MG63 (cell line): ENCODE measurements at places on chromosomes 2 and 18.
A peak's percentile ranks its signal among the peaks of the same experiment; 100 is the strongest.

DNA sequence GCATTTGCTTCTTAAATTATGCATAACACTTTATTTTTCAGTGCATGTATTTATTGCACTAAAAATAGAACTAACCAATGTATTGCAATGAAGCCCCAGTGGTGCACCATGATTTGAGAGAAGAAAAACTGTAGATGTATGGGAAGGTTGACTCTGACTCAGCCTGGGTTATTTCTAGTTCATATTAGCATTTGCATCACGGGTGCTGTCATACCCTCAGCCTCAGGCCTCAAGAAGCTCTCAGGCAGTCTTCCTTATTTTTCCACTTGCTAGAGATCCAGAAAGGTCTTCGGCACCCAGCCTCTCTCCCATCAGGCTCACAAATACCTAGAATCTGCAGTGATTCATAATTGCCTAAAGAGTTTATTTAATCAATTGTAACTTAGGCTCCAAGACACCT is 148.0 kb downstream of the DNER start:
- DNase-seq: no peak

- no peak for DNase-seq
Observed at GRCh38 chr2:74812787-74813590, 20.9 kb upstream of the HK2 start.

- no peak for DNase-seq
Observed at GRCh38 chr2:84900971-84901370, 4.5 kb upstream of the TMSB10 start.

DNA sequence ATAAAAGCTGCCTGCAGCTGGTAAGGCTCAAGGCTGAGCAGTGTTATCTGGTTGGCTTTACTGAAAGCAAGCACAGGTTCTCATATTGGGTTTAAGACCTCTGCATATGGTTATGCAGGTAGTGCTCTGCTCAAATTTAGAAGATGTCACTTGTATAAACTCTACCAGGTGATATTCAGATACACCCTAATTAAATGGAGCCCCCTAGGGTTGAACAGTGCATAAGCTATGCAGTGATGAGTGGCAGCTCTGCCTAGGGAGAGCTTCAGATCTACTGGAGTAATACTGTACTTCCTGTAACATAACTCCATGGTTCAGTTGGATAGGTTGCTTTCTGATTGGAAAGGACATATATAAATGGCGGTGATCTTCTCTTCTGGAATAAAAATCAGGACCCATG is 222.7 kb downstream of the CYRIA start:
- no peak for DNase-seq

GRCh38 chr2:218964041-218964771 is 4.7 kb downstream of the CDK5R2 start:
- DNase-seq: peak; percentile 40

GRCh38 chr2:164644036-164644700 is 22.9 kb upstream of the GRB14 start:
- no peak for DNase-seq

- no peak for DNase-seq
Observed at GRCh38 chr2:27727257-27727656, 44.3 kb upstream of the MRPL33 start.

GRCh38 chr18:805008-805754 is 6.9 kb downstream of the YES1 start:
- DNase-seq: no peak

DNA sequence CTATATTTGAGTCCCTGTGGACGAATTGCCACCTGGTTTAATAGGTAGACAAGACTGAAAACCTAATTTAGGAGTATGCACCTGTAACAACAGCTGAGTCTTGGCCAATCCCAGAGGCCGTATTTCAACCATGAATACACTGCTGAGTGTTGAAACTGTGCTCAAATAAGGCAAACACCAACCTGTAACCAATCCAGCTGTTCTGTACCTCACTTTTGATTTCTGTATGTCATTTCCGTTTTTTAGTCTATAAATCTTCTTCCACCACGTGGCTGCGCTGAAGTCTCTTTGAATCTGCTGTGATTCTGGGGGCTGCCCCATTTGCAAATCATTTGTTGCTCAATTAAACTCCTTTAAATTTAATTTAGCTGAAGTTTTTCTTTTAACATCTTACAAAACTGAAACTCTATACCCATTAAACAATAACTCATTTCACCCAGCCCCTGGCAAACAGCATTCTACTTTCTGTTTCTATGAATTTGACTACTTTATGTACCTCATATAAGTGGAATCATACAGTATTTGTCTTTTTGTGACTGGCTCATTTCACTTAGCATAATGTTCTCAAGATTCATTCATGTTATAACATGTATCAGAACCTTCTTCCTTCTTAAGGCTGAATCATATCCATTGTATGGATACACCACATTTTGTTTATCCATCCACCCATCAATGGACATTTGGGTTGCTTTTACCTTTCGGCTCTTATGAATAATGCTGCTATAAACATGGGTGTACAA is 7.5 kb upstream of the YPEL5 start:
- DNase-seq: no peak

- DNase-seq: peak; percentile 5
Observed at GRCh38 chr2:116094196-116094595, 1651.8 kb downstream of the DPP10 start.

DNA sequence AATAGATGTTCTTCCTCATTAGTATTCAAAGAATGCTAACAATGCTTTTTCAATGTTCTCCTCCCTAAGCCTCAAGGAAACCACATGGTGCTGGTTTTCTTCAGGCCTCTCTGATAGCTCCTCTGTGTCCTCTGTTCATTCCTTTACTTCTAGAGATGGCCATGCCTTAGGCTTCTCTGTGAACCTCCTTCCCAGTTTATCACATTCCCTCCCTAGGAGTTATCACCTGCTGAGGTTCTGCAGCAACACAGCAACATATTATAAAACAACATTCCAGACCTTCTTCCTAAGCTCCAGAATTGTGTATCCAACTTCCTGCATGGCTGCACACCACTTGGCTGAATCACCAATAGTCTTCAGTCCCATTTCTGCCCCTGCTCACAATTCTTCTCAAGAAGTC is 325.5 kb downstream of the IRS1 start:
- no peak for DNase-seq

DNA sequence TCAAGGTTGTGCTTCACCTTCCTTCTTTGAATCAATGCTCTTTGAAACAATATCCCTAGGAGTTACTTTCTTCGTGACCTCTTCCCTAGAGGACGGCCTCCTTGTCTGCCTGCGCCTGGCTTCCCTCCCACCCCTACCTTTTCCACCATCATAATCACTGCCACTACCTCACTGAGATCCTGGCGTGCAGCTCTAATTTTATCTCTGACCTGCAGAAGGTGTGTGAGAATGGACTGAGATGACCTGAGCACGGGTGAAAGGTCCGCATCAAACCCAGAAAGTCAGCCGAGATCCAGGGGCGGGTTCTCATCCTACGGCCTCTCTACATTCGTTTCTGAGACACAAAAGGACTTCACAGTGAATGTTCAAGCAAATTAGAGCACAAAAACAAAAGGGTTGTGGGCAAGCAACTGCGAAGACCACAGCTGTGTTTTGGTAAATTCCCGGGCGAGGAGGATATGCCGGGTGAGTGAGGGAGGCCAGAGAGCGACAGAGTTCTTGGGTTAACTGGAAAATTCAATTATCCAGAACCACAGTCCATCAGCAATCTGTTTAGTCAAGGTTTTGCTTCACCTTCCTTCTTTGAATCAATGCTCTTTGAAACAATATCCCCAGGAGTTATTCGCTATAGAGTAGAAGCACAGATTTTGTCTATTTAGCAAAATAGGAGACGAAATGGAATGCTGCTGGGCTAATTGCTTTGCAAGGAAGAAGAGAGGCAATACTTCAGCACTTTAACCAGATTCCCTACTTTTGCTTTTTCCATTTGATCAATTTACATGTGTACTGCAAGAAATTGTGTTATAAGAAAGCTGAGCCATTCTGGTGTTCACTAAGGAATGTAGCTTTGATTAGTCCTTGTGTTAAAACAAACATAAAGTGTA is 212.6 kb downstream of the ACKR3 start:
- no peak for DNase-seq

DNA sequence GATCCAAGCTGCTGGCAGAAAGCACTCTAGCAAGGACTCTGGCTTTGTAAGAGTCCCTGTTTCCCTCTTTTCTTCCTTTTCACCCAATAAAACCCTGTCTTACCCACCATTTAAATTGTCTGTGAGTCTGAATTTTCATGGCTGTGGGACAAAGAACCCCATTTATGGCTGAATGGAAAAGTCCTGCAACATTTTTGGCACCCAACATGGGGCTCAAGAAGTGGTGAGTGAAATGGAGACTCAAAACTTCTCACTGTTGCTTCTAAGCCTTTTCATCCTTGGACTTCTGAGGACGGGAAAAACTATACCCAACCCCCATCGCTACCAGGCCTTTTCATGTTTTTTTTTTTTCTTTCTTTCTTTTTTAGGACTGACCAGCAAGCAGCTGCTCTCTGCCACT is 329.5 kb upstream of the CWC22 start:
- DNase-seq: no peak

DNA sequence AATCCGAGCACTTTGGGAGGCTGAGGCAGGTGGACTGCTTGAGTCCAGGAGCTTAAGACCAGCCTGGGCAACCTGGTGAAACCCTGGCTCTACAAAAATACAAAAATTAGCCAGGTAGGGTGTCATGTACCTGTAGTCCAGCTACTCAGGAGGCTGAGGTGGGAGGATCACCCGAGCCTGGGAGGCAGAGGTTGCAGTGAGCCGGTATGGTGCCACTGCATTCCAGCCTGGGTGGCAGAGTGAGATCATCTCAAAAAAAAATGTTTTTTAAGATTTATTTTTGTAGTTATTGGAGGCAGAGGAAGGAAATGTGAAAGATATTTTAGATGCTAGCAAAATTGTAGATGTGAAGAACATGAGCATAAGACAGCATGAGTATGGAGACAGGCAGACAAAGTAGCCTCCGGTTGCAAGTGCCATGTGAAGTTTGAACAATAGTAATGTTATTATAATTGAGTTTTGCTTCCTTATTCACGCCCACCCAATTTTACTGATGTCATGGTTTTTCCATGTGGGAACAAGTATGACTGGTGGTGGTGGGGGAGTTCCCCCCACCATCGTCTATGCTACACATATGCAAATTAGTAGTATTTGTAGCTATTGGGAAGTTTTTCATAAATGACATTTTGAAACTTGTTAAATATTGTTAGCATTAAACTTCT is 18.0 kb downstream of the REL start:
- DNase-seq: no peak

DNA sequence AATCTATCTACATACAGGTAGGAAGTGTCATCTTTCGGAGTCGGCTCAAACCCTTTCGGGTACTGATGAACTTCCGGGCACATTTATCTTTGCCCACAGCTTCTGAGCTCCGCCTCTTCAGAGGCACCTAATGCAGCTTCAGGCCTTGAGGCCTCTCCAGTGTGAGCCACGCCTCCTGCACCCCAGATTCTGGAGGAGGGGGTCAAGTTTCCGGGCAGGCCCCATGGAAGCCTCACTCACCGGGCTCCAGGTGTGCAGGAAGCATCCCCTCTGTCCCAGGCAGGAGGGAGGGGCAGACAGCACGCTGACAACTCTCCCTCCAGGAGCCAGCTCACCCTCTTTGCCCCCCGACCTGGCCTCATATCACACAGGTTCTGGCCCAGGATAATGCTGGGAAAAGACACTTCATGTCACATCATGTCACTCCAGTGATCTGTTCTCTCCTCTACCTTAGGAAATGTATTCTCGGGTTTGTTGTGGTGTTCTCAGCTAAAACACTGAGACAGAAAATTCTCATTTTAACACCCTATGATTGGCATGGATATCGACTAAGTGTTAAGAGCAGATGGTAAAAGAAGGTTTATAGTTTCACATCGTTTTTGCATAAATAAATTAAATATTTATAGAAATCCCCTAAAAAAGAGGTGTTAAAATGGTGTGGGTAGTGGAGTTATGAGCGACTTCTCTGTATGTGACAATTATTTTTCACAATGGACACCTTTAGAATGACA is 46.2 kb upstream of the COPS8 start:
- no peak for DNase-seq

DNA sequence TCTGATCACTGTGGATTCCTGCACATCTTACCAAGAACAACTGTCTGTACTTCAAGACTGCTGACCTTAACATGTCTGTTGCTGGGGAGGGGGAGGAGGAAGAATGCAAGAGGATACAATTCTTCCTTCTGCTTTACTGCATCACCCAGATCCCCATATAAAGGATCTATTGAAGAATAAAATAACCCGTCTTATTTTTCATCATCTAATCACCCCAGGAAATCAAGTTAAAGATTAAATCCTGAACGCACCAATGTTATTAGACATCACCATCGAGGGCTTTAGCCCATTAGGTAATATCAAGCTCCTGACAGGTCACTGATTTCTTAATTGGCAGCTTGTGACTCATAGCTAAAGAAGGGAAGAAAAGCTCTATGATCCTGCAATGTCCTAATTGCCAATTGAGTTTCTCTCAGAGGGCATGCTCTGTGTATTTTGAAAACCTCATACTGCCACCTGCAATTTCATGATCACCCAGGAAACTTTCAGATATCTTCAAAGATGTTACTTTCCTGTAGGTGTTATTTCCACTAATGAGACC is 75.4 kb upstream of the KCNE4 start:
- DNase-seq: no peak

GRCh38 chr18:62085756-62086155 is 101.1 kb downstream of the PIGN start:
- no peak for DNase-seq

DNA sequence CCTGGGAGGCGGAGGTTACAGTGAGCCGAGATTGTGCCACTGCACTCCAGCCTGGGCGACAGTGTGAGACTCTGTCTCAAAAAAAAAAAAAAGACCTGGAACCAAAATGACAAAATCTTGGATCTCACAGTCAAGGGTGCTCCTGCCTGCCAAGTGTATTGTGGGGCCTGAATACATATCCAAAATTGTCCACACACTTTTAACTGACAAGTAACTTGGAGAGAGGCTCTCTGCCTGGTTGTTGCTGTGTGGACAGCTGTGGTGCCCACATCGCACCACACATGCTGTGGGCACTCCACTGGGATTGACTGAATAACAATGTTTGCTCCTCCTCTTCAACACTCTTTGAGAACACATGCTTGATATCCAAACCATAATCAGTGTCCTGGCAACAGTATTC is 117.6 kb upstream of the REV1 start:
- no peak for DNase-seq

DNA sequence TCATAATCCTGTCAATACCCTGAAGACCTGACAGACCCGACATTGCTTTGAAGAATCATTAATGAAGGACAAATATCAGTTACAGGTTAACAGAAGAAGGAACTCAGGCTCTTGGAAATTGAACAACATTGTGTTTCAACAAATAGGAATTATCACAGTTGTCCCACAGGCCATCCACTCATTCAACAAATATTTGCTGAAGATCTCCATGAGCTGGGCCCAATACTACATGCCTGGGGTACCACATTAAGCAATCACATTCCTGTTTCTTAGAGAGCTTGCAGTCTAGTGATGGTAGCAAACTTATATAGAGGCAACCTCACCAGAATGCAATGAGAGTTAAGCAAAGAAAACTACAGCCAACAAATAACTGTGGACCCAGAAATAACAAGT is 671.6 kb upstream of the ACVR2A start:
- no peak for DNase-seq

GRCh38 chr2:226048611-226049010 is 649.1 kb downstream of the NYAP2 start:
- peak; percentile 42 for DNase-seq

- no peak for DNase-seq
Observed at GRCh38 chr2:112666761-112667122, 21.0 kb downstream of the SLC20A1 start.
